Stimulated activated CD4-positive, alpha-beta T cell treated with anti-CD3 and anti-CD28 coated beads, Interleukin-15, amount 100 ng/mL, for 48 hours (primary cell): ENCODE measurements at places on chromosomes 6 and 20.

GRCh38 chr6:45075246-45075645, 252.9 kb upstream of the RUNX2 start:
- DNase-seq, result no peak

- DNase-seq, result no peak
Measured at GRCh38 chr6:41028561-41029412, 10.2 kb downstream of the UNC5CL start.

GRCh38 chr6:2852921-2853322, 11.3 kb upstream of the SERPINB1 start:
- DNase-seq, result no peak

GRCh38 chr20:53845980-53846379, 224.4 kb downstream of the BCAS1 start:
- no peak for DNase-seq

- no peak for DNase-seq
Measured at GRCh38 chr20:38957235-38957876, 4.8 kb upstream of the DHX35 start.

GRCh38 chr6:9481292-9482029, 933.4 kb downstream of the TFAP2A start:
- no peak for DNase-seq

DNA sequence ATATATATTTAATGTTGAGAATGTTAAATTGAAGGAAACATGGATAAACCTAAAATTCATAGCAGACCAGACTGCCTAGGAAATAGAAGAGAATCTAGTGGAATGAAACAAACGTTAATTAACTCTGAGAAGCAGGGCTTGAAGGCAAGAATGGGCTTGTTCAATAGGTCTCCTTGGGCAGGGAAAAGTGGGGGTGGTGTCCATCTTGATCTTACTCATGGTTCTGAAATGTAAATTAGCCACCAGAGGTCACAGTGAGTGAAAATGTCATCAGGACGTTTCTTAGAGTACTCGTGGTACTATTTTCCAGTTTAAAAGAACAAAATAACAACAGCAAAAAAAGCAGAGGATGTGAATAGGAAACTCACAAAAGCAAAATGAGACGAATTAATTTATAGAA, 66.8 kb upstream of the BTBD3 start:
- no peak for DNase-seq

DNA sequence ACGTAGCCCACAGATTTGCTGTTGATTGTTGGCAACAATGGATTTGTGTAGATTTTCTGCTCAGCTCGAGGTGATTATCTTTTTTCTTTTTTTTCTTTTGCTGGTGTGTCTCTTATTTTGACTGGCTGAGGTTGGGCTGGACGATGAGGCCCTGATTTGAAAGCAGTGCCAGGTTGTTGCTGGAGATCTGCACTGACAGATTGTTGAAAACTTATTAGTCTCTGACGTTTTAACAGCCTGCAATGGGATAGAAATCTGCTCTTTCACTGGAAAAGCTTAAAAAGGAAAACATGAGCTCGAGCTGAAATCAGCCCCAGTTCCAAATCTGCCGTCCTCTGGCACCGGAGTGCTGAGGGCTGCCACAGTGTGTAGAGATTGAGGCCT, 87.7 kb downstream of the PDE7B start:
- DNase-seq, result no peak

GRCh38 chr20:52383995-52384621, 192.5 kb upstream of the ZFP64 start:
- DNase-seq, result no peak

- DNase-seq, result no peak
Measured at GRCh38 chr6:142881761-142882160, 63.2 kb downstream of the HIVEP2 start.

DNA sequence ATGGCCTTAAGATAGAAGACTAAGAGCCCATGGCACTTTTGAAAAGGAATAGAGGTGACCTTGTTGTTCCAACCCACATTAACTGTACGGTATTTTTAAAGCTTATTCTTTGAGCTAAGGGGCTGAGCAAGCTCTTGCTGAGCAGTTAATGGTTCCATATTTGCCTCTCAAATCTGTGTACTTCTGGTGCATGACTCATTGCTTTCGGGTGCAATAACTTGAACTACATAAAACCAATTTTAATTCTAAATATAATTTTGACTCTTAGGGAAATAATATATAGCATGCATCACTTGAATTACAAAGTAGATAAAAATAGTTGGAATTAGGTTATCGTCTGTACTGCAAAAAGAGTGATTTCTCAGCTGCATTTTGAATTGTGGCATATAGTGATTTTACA, 348.1 kb upstream of the CITED2 start:
- DNase-seq, result no peak

- no peak for DNase-seq
Measured at GRCh38 chr6:125312478-125312877, 10.7 kb upstream of the HDDC2 start.

- no peak for DNase-seq
Measured at GRCh38 chr6:28176373-28176772, 34.7 kb downstream of the ZKSCAN8 start.

- DNase-seq, result no peak
Measured at GRCh38 chr6:85751374-85752055, 108.8 kb upstream of the SYNCRIP start.

DNA sequence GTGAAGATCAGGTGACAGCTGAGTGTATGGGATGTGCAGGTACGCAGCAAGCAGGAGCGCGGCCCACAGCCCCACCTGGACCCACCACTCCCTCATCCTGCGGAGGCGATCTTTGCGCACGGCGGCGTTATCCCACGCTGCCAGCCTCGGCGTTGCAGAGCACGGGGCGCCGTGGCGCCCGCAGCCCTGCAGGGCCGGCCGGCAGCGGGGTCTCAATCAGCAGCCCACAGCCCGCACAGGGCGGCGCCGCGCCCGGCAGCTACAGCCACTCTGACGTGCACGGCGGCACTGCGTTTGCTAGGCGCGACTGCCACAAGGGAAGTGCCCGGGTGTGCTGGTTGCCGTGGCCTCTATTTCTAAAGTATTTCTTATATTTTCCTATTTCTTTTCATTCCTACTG, 46.9 kb downstream of the LAMA2 start:
- DNase-seq, result no peak

DNA sequence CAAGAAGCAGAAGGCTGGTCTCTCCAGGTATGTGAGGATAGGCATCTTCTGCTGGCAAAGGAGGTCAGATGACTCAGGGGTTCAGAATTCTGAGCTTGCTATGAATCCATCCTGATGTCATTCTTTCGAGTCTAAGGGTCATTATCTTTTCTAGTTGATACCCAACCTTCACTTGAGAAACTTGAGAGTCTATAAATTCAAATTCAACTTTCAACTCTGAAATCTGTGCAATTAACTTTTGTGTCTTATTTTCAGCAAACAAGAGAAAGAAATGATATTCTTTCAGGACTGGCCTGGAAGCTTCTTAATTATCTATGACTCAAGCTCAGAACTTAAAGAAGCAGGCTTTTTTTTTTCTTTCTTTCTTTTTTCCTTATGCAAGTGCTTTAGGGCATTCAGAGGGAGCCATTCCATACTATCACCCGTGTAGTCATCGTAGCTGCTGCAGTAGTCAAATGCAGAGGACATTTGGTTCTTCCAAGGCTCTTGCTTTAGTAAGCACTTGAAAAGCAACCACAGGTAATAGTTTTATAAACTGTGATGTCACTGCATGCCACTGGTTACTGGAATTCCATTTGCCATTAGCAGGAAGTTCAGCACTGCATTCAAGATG, 93.0 kb downstream of the ADTRP start:
- no peak for DNase-seq

DNA sequence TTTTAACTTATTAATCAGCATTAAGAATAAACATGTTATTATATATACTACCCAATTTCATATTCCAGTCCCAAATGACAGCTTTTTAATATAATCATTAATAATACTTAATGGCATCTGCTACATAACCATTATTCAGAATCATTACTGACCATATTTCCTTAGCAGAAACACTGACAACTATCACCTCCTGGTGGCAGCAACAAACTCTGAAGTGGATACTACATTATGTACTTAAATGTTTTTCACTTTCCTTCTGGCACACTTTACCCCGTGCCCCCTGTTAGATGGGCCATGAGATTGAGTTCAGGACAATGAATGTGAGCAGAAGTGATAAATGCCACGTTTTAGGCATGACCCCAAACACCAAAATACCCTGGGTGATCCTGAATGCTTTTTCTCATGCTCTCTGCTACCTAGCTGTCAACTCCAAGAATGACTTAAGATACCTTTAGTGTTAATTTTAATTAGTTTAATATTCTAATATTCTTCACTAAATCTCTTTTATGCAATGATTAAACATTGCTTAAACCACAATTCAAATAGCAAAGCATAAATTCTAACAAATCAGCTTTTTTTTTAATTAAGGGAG, 77.1 kb downstream of the LMBRD1 start:
- no peak for DNase-seq

GRCh38 chr20:50826121-50826520, 31.3 kb downstream of the BCAS4 start:
- no peak for DNase-seq

- DNase-seq, result no peak
Measured at GRCh38 chr20:46433051-46433450, 26.6 kb upstream of the ELMO2 start.

DNA sequence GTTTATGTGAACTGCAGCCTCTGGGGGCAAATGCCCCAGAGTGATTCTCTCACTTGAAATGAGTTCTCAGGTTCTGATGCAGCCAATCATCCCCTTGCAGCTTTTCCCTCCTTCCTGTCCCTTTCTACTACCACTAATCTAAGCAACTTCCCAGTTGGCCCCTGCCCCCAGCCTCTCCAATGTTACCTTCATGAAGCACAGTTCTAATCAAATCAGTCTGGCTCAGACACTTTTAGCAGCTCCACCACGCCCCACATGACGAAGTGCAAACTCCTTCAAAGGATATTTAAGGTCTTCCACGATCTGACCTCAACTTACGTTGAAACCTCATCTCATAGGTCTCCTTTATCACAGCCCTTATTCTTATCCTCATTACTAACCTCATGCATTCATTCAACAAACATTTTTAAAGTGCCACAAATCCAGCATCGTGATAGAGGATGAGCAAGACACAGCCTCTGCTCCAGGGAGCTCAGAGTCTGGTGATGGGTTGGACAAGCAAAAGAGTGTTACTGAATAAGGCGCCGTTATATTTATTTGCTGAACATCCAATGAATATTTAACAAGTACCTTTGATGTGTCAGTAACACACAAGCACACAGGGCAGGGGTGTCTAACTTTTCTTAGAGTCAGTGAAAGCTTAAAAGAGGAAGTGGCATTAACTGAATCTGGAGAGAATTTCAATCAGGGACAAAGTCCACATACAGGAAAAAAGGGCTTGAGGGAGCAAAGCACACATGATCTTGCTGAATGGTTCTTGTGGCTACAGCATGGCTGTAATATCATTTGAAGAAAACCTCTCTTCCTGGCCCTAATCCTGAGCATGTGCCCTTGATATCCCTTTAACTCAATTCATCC, 20.4 kb upstream of the DTNBP1 start:
- DNase-seq, result no peak

DNA sequence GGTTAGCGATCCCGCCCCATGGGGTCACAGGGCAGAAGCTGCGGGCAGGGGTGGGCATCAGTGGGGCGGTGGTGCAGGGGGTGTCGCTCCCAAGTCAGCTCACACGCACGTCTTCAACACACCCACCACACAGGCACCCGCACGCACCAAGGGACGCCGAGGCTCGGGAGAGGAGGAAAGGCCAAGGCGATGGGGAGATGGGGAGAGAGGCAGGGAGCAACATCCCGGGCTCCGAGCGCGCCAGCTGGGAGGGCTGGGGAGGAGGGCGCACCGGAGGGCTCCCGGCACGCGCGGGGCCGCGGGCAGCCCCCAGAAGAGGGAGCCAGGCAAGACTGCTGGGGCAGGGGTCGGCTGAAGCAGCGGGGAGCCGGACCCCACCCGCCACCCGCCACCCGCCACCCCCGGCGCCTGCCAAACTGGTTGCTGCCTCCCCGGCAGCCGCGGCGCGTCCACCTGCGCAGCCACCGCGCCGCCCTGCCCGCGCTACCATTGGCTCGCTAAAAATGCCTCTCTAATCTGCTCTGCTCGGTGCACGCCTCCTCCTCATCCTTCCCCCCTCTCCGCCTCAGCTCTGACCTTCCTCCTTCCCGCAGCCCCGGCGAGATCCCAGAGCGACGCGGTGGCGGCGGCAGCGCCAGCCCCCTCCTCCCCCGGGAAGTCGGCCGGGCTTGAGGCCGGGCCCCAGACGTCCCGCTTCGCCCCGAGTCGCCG, at the start of gene PACSIN1:
Gene PACSIN1, plus strand, starts transcription at position 546 of the 711 bp plus-strand sequence. CDS start 60,230 bp downstream, outside the sequence.
- DNase-seq, result no peak

DNA sequence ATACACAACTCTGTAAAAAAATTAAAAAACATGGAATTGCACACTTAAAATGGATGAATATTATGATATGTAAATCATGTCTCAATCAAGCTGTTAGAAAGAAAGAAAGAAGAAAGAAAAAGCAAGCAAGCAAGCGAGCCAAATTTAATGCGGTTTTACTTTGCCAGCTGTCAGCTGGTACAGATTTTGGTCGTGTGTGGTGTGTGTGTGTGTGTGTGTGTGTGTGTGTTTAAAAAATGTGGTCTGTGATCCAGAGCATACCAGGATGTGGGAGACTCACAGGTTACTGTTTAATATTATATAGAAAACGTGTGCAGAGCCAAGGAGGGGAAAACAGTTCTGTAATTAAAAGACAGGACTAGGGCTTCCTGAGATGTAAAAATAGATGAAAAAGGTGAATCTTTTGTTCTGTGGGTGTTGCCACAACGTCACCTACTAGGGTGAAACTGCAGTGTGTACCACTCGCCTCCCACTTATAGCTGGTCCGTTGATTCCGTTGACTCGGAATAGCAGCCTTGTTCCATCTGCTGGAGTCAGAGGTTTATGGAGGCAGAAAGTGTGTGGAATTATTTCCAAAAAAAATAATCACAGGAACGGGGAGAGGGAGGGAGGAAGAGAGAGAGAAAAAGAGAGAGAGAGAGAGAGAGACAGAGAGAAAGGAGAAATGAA, 197.7 kb downstream of the BCAS1 start:
- no peak for DNase-seq

DNA sequence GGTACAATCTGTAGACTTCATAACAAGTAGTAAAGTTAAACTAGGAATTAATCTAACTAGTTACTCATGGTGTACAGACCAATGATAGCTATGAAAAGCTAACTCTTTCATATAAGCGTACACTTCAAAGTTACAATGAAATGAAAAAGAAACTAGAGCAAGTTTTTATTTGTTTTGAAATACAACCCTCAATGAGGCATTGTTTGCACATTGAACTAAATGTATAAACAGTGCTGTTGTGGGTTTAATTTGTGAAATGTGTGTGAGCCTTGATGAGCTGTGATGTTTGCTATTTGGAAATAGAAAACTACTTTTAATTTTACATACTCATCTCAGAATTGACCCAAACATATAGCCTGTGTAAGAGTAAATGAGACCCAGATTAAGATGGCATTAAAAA, 11.1 kb upstream of the EYA4 start:
- DNase-seq, result no peak

- no peak for DNase-seq
Measured at GRCh38 chr6:146300521-146300920, 243.1 kb upstream of the RAB32 start.
